T-helper 9 cell (primary cell): ENCODE measurements at places on chromosomes 5 and 9.

DNA sequence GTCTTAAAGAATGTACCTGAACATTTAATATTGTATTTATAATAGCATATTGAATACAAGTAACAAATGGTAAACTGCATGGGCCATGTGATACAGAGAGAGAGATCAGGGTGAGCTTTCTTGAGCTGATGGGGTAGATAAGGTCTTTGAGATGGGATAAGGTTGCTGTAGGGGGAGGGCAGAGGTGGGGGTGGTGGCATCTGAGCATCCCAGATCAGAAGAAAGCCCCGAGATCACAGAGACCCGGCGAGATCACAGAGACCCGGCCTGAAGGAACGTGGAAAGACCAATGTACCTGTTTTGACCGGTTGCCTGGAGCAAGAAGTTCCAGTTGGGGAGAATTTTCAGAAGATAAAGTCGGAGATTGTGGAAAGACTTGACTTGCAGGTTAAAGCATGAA is 6.6 kb downstream of the SMARCA2 start:
- no peak for DNase-seq

DNA sequence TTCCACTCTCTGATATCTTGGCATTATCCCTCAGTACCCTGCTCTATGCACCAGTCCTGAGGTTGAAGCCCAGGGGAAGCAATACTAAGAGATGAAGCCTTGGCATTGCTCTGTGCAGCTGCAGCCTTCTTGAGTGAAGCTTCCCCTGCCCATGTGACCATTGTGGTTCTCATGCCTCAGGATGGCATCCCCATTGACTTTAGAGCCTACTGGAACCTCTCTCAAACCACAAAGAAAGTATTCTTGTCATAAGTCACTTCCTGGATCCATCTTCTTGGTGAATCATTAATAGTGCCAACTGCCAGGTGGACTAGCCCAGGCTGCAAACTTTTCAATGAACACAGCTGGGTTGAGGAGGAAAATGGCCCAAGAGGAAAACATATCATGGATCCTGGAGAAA is 283.9 kb upstream of the RFX3 start:
- DNase-seq: no peak

GRCh38 chr9:135908754-135909204 is 1.4 kb upstream of the CAMSAP1 start:
- DNase-seq: no peak

- no peak for DNase-seq
Measured at GRCh38 chr5:76175821-76176403, 92.7 kb downstream of the SV2C start.

GRCh38 chr5:179054036-179054785 is 6.0 kb upstream of the ZNF354C start:
- no peak for DNase-seq

- peak; percentile 92 for DNase-seq
Measured at GRCh38 chr5:96935559-96936430, at the start of gene LNPEP. Gene LNPEP, plus strand, starts transcription at chr5:96936080. Its CDS starts 76 bp downstream, at chr5:96936156.

DNA sequence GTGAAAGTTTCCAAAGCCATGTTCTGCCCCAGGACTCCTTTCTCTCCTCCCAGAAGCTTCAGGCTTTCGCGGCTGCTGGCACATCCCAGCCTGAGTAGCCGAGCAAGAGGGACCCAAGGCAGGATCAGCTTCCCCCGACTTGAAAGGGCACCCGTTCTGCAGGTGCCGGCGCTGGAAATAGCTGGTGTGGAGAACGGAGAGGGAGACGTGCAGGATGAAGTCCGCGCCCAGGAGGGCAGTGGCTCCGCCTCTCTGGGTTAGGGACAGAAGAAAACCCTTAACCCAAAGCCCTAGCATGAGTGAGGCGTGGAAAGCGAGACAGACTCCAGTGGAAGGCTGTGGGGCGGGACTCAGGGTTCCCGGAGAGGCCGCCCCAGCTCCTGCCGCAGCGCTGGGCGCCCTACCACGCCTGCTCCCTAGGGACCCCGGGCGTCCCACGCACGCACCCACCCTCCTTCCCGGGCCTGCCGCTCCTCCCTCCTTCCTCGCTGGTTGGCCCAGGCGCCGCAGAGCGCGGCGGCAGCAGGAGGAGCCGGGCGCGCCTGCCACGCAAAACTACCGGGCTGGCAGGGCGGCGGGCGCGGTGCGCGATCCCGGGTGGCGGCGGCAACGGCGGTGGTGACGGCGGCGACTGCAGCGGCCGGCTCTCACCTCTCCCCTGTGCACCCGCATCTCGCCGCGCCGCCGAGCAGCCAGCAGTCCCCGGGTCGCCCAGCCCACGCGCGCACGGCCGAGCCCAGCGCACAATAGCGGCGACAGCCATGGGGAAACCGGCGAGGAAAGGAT is at the start of gene SLC1A1:
TSS of gene SLC1A1 (plus strand) at position 550 of the 786 bp plus-strand sequence. CDS start at position 762, 212 bp downstream.
- DNase-seq: no peak

DNA sequence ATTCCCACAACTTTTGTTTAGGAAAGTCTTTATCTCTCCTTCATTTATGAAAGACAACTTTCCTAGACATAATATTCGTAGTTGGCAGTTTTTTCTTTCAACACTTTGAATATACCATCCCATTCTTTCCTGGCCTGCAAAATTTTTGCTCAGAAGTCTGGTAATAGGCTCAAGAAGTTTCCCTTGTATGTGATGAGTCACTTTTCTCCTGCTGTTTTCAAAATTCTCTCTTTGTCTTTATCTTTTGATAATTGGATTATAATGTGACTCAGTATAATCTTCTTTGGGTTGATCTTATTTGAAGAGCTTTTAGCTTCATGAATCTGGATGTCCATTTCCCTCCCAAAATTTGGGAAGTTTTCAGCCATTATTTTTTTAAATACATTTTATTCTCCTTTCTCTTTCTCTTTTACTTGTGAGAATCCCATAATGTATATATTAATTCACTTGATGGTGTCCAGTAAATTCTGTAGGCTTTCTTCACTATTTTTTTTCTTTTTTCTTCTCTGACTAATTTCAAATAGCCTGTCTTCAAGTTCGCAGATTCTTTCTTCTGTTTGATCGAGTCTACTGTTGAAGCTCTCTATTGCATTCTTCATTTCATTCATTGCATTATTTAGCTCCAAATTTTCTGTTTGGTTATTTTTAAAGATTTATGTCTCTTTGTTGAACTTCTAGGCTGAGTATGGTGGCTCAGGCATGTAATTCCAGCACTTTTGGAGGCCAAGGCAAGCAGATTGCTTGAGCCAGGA is 37.3 kb upstream of the CKS2 start:
- DNase-seq: no peak

GRCh38 chr5:127275641-127276193 is 14.9 kb upstream of the MEGF10 start:
- DNase-seq: no peak

GRCh38 chr5:32331935-32332274 is 19.2 kb upstream of the MTMR12 start:
- no peak for DNase-seq

- DNase-seq: no peak
Measured at GRCh38 chr5:112690605-112691338, 46.9 kb upstream of the APC start.

DNA sequence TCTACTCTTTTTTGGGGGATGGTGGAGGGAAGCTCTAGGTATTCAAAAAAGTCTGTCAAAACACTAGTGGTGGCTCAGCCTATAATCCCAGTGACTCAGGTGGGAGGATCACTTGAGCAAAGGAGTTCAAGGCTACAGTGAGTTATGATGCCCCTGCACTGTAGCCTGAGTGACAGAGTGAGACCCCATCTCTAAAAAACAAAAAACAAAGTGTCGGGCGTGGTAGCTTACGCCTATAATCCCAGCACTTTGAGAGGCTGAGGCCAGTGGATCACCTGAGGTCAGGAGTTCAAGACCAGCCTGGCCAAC is 15.8 kb upstream of the SLC35D2 start:
- no peak for DNase-seq

DNA sequence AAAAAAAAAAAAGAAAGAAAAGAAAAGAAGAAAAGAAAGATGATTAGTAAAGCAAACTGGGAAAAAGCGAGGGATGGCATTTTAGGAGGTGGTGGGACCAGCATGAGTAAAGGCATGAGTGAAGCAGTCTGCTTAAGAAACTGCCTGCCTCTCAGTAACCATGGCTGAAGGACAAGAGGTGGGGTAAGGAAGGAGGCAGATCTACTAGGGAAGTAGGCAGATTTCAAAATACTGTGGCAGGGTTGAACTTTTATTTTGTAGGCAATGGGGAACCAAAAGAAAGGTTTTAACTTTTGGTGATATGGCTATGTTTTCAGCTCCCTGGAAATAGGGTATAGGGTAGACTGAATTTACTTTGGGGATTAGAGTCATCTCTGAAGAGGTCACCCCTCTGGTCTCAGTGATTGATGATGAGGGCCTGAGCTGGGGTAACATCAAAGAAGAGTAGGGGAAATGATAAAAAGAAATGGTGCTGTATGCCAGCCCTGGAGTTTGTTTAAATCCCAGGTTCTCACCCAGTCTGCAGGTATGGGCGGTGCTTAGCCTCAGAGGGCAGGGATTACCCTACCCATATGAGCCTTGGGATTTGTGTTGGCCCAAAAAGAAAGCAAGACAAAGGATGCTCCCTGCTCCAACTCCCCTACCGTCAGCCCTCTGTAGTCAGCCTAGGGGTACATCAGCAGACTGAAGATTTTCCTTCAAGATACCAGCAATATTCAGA is 316.2 kb downstream of the CWC27 start:
- DNase-seq: no peak

DNA sequence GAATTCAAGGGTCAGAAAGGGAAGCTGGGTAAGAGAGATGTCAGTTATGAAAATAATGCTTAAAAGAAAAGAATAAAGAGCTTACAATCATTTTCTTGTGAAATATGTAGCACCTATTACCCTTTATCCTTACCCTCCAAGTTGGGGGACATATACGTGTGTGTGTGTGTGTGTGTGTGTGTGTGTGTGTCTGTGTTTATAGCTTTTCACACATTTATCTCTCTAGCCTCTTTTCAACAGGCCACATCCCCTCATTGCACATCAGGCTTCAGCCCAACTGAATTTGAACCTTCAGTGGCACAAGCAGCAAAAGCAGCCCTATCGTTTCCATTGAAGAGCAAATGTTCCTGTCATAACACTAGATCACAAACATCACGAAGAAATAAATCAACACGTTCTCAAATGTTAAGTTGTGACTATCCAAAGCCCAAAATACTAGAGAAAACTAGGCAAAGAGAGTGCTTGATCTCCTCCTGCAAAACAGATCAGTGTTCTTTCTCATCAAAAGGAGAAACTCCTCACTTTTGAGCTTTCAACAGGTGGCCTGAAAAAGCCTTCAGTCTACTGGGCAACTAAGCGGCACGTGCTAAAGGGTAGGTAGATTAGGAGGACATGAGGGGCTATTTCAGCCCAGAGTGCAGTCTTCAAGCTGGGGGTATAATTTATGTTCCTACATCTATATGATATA is 416.4 kb downstream of the EFNA5 start:
- no peak for DNase-seq

- DNase-seq: no peak
Measured at GRCh38 chr5:15966066-15966640, 213.4 kb downstream of the MARCHF11 start.

DNA sequence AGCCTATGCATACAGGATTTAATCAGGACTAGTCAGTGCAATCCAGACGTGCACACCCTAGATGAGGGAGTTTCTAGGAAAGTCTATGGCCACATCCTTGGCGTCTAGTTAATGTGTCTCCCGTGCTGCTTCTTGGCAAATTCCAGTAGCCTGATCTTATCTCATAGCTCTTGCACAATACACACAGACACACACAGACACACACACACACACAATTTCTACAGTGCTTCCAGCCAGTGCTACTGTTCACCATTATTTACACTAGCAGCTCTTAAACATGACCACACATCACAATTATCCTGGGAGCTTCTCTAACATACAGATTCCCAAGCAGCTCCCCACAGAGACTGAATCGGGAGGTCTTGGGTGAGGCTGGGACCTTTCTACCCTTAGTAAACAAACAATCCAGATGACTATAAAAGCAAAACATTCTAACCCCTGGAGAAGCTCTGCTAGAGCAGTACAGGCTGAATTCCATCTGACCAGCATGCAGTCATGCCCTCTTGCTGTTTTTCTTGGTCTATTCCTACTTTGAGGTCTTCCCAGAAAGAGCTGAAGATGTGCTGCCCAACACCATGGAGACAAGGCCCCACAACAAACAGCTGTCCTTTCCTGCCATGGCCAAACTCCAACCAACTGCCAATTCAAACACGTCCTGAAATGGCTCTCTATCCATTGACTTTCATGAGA is 236.6 kb downstream of the DEPDC1B start:
- DNase-seq: no peak

DNA sequence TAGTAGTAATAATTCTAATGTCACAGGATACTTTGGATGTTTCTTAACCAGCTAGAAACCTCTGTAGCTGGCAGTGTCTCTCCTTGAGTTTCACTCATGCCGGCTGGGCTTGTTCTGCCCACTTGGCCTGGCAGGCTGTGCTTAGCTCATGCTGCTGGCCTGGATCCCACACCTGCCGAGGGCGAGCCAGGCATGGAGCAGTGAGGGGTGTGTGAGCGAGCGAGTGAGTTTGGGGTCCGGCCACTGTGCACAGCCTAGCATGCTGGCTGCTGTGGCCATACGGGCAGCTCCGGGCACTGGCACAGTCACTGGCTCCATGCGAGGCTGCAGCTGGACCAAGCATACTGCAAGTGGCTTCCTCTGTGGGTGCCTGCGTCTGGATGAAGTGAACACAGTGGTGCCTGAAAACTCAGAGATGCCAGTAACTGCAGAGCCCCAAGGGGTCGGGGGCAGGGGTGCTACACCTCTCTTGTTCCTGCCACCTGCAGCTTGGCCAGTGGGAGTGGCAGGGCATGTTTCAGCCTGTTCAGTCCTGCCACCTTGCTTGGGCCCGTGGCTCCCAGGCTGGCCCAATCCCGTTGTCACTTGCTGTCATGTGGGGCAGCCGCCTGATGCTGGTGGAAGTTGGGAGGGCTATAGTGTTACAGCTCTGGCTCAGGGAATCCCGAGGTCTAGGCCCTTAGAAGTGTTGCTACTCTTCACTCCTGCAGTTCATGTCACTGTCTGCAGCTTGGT is 9.9 kb downstream of the FSD1L start:
- no peak for DNase-seq

- DNase-seq: no peak
Measured at GRCh38 chr5:115686738-115687074, 60.9 kb upstream of the TMED7 start.

GRCh38 chr5:149583394-149583793 is 2.1 kb downstream of the ARHGEF37 start:
- DNase-seq: no peak
